ENCODE measurements at places on chromosomes 5 and 9. TPM values are rescaled to one million over a fixed set of nuclear protein-coding genes. Genes with fewer than 3 reads are reported as not detected.

GRCh38 chr9:122031776-122032175 lies 61.3 kb downstream of the TTLL11 start:
- no peaks in the 10 kb centered on the region for H3K36me3 ChIP-seq
- no peak for DNase-seq
- peaks cover 3% of the 10 kb centered on the region for H3K4me1 ChIP-seq

DNA sequence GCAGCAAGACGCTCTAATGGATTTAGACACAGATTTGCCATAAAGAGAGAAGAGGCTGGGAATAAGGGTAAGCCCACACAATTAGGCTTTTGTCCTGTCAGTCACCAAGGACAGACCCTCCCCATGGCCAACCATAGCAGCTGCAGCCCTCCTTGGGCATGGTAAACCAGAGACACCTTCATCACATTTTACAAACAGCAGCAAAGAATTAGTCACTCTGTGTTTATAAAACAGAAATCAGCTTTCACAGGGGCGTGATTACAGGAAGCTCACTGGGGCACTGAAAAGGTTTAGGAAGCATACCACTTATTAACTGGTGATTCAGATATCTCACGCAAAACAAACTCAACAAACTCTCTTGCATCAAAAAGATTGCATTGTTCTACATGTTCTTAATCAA lies 37.3 kb upstream of the ZNF622 start:
- no peak for DNase-seq
- H3K27ac ChIP-seq, result no peak overlapping the region
- H3K27me3 ChIP-seq, result no peaks in the 10 kb centered on the region
- no peaks in the 10 kb centered on the region for H3K36me3 ChIP-seq

The GBGT1 gene
- total RNA-seq, result 9.3 TPM

The AFAP1L1 gene
- 2.0 TPM for total RNA-seq

The PCDHGA3 gene
- 0.94 TPM for total RNA-seq

Data from H9 (cell line).